ENCODE measurements at places on chromosomes 2 and 18.

DNA sequence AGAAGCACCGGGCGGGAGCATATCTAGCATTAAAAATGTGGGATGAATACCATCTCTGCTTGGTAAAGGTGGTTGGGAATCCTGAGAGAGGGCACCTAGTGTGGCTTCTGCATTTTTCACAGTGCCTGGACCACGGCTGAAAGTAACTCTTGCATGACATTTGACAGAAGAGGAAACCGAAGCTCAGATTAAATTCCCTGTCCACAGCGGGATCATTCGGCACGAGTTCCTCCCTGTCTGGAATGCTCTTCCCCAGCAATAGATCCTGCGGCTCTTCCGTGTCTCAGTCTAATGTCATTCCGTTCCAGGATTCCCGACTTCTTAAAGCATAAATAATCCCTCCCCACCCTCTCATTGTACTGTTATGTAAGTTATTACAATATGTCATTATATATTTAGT lies 905 bp upstream of the RPS7 start:
- DNase-seq: no peak

- DNase-seq: no peak
Measured at GRCh38 chr2:192091476-192091875, 103.3 kb downstream of the TMEFF2 start.

DNA sequence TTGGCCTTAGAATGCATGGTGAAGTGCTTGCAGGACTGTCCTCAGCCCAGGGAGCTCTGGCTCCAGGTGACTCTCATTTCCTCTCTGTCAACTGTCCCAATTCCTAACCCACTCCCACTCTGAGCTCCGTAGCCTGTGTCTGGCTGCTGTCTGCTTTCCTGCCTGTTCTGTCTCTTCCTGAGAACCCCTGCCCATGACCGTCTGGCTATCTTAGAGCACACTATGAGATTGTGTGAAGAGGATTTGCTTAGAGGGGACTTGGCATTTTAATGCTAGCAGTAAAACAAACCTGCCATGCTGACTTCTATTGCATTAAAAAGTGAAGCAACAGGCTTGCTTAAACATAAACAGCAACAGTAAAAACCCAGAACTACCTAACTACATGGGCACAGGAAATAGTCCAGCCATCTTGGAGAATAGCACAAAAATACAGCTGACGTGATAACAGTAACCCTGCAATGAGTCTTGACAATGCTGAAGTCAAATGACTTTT lies 234.7 kb downstream of the PRKCE start:
- DNase-seq: no peak

DNA sequence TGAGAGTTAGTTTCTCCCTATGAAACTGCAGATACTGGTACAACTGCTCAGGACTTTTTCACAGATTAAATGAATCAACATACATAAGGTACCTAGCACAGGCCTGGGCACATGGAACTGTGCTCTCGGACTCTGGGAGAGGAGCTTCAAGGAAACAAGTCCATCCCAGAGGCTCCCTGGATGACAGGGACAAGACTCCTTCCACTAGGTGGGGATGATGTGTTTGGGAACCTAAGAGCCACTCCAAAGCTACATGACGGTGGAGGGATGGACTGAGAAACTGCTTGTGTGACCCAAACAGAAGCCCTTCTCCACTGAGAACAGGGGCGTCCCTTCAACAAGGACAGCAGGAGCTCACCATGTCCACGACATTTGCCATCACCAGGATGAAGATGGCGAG lies 37.1 kb downstream of the CENPO start:
- DNase-seq: no peak

- no peak for DNase-seq
Measured at GRCh38 chr2:37679072-37679695, 7.7 kb upstream of the CDC42EP3 start.

GRCh38 chr2:117674172-117674571 lies 140.3 kb upstream of the DDX18 start:
- no peak for DNase-seq

DNA sequence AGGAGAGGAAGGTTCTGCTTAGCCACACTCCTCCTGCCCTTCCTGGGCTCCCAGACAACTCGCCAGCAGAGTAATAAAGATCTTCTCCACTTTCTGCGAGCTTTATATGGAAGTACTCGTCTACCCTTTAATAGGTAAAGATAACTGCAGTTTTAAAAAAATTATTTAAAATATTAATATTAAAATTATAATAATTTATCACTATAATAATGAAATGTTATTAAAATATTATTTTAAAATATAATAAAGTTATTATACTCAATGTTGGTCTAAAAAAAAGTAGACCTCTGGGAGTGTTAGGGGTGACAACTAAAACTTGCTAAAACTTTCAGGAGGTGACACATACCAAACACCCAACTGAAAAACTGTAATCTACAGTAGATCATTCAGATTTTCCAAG lies 81.5 kb downstream of the RBM43 start:
- DNase-seq: no peak

- no peak for DNase-seq
Measured at GRCh38 chr2:42967959-42968674, 175.7 kb upstream of the HAAO start.

- no peak for DNase-seq
Measured at GRCh38 chr18:63970809-63971205, 926 bp downstream of the SERPINB8 start.

- no peak for DNase-seq
Measured at GRCh38 chr2:106098081-106098480, 96.0 kb downstream of the UXS1 start.

GRCh38 chr2:68738906-68739594 lies 4.4 kb downstream of the ARHGAP25 start:
- DNase-seq: no peak

DNA sequence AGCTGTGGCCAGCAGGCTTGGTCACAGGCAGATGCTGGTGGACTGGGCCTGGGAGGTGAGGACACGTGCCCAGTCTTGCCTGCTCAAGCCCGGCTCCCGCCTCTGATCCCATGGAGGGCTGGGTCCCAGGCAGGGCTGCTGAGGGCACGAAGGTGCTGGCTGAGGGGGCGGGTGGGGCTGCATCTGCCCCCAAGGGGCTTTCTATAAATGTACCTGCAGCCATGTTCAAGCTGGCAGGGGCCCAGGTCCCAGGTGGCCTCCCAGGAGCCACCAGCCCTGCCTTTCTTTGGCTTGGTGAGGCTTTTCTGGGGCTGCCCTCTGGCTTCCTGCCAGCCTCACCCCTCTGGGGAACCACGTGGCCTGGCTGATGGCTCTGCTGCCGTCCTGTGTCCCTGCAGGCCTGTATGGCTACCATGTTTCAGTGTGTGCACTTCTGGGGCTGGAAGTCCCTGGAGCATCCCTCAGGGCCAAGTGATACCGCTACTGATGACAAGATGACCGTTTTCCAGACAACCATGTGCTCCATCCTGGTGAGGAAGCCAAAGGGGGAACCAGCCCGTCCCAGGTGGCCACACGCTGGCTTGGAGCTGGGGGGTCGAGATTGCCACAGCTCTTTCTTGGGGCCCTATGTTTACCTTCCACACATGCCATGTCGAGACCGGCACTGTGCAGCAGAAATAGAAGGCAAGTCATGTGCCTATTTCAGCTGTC lies 23.2 kb downstream of the HJURP start:
- DNase-seq: no peak

DNA sequence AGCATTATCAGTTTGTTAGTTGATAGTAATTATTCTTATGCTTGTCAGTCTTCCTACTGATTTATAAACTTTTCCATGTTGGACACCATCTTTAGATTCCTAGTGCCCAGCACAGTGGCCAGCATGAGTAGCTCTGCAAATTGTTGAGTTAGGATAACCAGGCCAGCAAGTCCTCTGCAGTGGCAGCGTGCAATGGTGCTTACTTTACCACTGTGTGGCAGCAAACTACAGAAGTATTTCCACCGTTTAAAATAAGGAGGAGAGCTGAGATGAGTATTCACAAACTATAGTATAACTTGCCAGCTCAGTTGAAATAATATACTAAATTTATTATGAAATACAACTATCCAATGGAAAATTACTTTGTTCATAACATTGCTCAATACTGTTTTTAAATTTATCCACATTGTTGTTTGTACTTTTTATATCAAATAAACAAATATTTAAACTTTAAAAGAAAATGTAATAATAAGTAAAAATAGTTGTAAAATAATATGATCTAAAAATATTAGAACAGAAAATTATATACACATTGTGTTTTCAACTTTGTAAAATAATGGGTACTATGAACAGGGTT lies 9.3 kb upstream of the THADA start:
- DNase-seq: peak; percentile 31

- DNase-seq: no peak
Measured at GRCh38 chr2:88754585-88755320, 63.3 kb downstream of the RPIA start.

- no peak for DNase-seq
Measured at GRCh38 chr2:61419129-61419528, 51.8 kb downstream of the USP34 start.

- no peak for DNase-seq
Measured at GRCh38 chr18:38444971-38445803, 879.6 kb upstream of the CELF4 start.

DNA sequence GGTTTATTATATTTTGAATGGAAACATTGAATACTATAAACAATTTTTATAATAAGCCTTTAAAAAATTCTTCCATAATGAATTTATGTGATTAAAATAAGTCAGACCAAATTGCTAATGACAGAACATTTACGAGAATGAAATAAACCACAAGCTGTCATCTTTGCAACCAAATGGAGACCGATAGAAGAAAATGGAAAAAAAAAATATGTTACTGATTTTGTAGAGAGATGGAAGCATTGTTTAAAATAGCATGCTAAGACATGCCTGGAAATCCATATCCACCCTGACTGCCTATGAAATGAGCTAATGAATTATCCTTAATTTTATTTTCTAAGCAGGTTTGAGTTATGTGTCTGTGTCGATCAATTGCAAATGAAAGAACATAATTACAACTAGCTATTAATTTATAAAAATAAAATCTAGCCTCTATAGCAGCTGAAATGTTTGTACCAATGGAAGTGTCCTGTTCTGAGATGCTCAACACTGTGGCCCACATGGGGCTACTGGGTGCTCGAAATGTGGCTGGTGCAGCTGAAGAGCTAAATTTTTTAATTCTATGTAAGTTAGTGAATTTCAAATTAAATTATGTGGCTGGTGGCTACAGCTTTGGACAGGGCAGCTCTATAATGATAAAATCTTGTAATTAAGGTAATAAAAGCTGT lies 832.8 kb downstream of the RNF144A start:
- DNase-seq: no peak

DNA sequence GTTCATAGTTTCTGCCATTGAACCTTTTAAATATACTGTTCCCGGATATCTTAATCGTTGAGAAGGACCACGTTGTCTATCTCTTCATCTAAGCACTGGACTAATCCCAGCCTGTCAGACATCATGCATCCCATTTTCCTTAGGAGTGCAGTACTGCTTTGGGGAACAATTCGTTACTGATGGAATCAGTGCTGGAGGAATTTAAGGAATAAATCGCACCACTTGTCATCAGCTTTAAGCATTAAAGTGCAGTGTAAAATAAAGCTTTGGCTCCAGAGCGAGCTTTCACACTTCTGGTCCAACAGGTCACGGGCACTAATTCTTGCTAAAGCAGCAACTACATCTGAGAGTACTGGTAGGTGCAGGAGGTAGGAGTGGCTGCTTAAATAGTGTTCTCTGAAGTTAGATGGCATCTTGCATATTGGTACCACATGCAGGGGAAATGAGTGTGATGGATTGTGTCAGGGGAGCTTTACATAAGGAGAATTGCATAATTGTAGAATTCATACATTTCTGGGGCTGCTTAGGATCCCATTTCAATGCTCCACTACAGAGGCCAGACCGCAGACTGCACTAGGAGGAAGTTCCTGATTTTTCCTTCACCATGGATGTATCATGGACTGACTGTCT lies 105.7 kb upstream of the RASGRP3 start:
- no peak for DNase-seq

DNA sequence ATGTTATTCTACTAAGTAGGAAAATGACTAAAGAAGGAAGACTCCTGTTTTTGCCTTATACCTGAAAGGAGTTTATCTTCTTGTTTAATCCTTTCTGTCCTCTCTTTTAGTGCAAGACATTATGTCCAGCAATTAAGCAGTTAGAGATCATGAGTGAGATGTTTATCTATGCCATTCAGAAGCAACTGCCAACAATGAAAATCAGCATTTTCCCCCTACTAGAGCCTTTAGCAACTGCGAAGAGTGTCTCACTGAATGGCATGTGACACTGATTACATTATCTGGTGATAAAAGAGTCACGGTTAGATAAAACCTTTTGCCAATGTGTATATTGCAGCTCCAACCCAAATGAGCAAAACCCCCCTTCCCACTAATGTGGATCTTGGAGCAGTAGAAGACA lies 357.7 kb upstream of the SYT4 start:
- DNase-seq: no peak

DNA sequence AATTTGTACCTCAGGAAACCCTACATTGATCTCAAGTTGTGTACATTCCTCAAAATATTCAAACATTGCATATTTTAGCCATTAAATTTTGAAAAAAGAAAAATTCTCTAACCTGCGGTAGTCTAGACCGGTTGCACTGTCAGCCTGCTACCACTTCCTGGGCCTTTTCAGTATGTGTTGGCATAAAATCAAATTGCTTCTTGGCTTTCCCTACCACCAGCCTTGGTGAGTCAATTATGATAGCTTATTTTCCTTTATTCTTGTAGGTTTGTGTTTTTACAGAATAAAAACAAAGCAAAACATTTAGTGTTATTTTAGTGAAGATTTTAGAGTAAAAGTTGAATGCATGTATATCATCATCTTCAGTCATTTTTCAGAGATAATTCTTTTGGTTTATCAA lies 61.2 kb downstream of the FAM171B start:
- DNase-seq: no peak

GRCh38 chr2:209772290-209772685 lies 656 bp downstream of the UNC80 start:
- DNase-seq: peak; percentile 50
